ENCODE measurements at places on chromosomes 2 and 18.

DNA sequence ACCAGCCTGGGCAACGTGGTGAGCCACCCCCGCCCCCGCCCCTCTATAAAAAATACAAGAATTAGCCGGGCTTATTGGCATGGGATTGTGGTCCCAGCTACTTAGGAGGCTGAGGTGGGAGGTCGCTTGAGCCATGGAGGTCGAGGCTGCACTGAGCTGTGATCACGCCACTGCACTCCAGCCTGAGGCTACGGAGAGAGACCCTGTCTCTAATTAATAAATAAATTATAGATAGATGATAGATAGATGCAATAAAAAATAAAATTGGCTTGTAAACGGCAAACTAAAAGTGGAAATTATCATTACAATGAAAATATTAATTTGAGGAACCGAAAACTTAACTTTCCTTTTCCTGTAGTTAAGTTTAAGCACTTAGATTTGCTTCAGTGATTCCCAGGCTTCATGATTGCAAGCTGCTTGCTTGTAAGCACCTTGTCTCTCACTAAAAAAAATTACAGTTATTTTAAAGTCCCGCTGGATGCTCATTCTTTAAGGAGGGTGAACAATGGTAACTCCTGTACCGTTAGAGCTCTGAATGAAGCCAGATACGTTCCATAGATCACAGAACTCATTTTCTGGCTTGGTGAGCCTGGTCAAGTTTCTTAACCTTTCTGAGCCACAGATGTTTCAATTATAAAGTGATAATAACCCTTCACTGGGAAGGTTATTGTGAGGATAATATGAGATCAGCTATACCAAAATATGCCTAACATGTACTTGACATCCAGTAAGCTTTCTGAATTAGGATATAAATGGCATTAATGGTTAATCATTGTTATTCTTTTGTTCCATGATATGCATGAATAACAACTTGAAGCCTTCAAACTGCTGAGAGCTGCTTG lies 9.3 kb upstream of the NARS1 start:
- DNase-seq: no peak

DNA sequence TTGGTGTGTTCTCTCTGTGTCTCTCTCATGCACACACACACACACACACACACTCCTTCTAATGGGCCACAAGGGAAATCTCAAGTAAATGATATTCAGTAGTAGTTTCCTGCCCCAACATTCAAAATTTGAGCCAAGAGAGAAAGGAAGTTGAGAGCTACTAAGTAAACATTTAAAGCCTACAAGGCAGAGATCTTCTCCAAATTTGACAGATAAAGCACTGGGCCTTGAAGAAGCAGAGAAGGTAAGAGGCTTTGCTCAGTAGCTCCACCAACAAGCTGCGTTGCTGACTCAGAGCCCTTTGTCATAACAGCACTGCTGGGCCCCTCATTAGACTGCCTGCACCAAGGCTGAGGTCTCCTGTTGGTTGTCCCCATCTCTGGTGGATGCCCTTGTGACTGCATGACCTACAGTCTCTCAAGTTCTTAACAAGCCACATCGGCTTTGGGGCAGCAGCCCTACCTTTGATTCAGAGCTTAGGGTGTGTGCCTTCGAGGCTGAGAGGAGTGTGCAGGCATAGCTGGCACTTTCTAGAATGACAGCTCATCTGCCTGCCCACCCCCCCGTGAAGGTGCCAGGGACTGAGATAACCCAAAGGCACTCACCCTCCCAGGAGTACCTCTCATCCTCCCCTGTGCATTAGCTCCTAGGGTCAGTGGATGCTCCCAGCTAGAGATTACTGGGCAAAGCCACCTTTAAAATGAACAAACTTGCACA lies 32.3 kb upstream of the NEB start:
- DNase-seq: peak; percentile 53

DNA sequence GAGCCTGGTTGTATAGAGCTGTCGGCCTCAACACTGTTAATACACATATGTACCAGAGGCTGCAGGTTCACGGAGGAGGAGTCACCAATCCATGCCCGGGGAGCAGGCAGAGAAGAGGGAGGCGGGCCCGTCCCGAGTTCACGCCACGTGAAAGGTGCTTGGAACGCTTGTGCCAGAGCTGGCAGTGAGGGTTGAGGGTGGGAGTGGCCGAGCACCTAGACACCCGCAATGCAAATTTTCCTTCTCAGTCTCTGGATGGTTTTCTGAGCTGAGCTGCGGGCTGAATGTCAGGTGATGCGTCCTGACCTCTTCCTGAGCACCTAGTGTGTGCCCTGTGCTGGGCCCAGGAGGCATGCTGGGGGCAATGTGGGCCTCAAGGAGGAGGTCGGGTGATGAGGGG lies 52.2 kb downstream of the ODC1 start:
- DNase-seq: no peak

- DNase-seq: peak; percentile 15
These were observed 4.2 kb upstream of the PROC start for GRCh38 chr2:127413782-127414637.

DNA sequence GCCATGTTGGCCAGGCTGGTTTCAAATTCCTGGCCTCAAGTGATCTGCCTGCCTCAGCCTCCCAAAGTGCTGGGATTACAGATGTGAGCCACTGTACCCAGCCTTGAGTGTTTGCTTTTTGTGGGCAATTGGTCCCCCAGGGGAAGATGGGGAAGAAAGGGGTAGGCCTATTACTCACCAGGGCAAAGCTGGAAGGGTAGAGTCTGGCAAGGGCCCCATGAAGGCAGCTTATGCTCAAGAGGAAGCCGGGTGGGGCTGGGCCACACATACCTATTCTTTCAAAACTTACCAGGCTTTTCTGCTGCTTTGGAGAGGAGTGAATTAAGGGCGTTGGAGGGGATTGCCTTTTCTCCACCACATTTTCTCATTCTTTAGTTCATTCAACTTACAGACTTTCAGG lies 24.5 kb upstream of the CD28 start:
- no peak for DNase-seq

DNA sequence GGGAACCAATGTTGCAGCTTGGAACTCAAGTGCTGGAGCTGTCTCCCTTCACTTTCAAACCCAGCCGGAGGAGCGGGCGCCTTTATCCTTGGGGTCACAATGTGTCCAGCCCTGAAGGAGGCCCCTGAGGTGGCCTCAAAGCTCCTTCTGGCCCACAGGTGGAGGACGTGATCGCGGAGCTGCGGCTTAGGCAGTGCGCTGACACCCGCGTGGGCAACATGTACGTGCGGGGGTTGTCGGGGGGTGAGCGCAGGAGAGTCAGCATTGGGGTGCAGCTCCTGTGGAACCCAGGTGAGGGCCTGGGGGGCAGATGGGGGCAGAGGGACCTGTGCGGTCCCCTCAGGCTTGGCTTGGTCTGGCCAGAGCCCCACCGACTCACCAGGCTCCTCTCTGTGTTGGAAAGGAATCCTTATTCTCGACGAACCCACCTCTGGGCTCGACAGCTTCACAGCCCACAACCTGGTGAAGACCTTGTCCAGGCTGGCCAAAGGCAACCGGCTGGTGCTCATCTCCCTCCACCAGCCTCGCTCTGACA lies 13.5 kb downstream of the ABCG8 start:
- DNase-seq: no peak

- DNase-seq: no peak
These were observed 388.6 kb upstream of the NRXN1 start for GRCh38 chr2:51420511-51420910.

DNA sequence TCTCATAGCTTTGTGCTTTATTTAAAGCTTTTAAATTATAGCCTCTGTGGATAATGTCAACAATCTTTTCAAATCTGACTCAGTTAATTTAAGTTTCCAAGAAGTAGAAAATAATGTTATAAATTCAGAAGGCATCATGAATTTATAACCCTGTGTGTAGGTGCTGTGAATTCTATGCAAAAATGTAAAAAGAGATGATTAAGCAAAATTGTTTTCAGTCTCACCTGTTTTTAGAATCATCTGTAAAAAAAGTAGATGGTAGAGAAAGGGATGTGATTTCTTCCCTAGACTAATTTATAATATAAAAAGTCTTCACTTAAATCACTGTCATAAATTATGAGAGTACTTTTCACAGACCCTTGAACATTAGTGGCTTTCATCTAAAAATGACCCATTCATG lies 85.6 kb upstream of the NOSTRIN start:
- no peak for DNase-seq

- peak; percentile 79 for DNase-seq
These were observed 305.6 kb upstream of the CXCR4 start for GRCh38 chr2:136423516-136423996.

GRCh38 chr2:130834091-130834930 lies 2.4 kb upstream of the ARHGEF4 start:
- no peak for DNase-seq

DNA sequence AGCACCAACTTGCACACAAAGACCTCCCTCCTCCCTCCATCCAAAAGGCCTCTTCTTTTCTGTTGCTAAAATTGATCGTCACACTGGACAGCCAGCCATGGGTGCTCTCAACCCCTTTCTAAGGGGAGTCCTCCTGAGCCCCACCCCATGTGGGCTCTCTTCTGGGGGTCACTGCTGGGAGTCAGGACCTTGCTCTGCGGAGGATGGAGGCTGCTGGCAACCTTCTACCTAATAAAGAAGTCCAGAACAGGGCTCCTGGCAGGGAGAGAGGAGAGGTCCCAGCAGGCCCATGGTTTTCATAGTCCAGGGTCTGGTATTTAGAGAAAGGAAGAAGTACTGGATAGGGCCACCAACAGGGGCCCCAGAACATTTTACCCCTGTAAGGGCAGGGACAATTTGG lies 67.6 kb upstream of the OTOS start:
- DNase-seq: no peak

DNA sequence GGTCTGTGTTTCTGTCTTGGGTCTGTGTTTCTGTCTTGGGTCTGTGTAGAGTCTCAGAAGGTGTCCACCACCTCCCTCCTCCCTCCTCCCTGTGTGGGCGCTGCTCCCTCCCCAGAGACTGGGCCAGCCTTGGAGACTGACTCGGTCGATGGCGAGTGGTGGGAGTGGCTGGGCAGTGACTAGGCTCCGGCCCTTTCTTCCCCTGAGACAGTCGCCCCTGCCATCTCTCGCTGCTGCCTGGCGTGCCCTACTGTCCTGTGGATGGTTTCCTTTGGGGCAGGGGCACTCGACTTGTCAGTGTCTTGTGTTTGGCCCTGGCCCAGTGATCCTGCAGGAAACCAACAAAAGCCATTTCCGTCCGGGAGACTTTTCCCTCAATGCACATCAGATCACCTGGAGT lies 215.8 kb downstream of the NDUFA10 start:
- no peak for DNase-seq

- DNase-seq: no peak
These were observed 1.9 kb upstream of the CYP27A1 start for GRCh38 chr2:218780046-218780445.

- no peak for DNase-seq
These were observed 43.9 kb upstream of the DNAH7 start for GRCh38 chr2:196112418-196113034.

GRCh38 chr2:199659207-199659606 lies 191.8 kb downstream of the FTCDNL1 start:
- DNase-seq: peak; percentile 74

GRCh38 chr2:86102157-86102556 lies 3.5 kb downstream of the POLR1A start:
- no peak for DNase-seq

- DNase-seq: no peak
These were observed 280.9 kb upstream of the TCF4 start for GRCh38 chr18:55868909-55869308.

- peak; percentile 22 for DNase-seq
These were observed 102.5 kb downstream of the CHN1 start for GRCh38 chr2:174902506-174903263.

DNA sequence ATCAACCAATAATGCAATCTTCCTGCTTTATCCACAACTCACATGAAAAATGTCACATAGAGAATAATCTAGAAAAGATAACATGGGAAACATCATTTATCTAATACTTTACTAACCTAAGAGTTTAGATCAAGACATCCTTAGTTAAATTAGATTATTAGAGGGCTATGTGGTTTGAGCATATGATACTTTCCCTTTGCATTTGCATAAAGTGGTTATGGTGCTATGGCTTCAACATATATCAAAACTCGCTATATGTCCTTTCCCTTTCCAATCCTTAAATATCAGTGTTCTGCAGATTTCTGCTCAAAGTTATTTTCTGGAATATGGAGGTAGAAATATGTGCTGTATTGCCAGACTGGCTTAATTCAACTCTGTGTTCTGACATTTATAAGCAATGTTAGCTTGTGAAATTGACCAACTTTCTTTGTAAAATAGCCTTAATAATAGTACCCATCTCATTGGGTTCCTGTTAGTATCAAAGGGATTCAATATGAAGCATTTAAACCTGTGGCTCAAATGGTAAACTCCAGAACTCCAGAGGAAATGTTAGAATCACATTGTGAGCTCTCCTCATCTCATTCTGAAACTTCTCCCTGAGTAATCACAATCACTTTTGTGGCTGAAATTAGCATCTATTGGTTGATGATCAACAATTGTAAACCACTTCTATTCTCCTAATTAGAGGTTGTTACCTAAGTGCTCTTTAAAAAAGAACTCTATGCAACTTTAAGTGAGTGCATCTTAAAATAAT lies 1089.9 kb upstream of the SLC39A10 start:
- no peak for DNase-seq

DNA sequence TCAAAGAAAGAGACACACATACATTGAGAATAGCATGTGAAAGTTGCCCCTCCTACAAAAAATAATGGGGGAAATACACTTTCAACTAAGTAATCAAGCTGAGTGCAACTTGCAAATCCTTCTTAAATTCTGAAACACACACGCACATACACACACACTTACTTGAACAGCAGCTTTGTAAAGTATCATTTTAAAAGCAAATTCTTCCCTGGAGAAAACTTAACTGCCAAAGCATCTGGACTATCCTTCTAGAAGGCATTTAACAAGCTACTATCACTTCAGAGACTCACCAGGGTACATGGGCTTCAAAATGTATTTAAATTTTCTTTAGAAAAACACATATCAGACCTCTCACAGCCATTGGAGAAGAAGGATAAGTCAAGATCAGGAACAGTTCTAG lies 15.3 kb downstream of the GAREM1 start:
- DNase-seq: no peak

DNA sequence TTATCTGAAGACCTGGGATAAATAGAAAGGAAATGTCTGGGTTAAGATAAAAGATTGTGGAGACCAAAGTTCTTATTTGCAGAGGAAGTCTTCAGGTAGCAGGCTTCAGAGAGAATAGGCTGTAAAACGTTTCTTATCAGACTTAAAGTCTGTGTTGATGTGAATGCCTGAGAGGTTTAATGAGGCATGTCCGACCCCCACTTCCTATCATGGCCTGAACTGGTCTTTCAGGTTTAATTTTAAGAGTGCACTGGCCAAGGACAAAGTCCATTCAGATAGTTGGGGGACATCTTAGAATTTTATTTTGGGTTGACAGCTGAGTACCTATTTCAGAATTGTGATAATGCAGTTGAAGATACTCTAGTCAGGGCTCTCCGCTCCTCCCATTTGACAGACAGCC lies 92.1 kb downstream of the ATL2 start:
- no peak for DNase-seq

GRCh38 chr2:27145682-27146081 lies 3.1 kb upstream of the TCF23 start:
- DNase-seq: no peak

- no peak for DNase-seq
These were observed 251.1 kb upstream of the RASGRP3 start for GRCh38 chr2:33225350-33225749.

- no peak for DNase-seq
These were observed 411.7 kb upstream of the RAB12 start for GRCh38 chr18:8197499-8197898.

- DNase-seq: no peak
These were observed 133.5 kb downstream of the RPIA start for GRCh38 chr2:88824951-88825350.

- no peak for DNase-seq
These were observed 23.8 kb upstream of the TXNDC2 start for GRCh38 chr18:9861933-9862332.

Measured in erythroblast (primary cell).